Mesothelial cell of epicardium (in vitro differentiated cells): ENCODE measurements at places on chromosomes 3 and 15. TPM values are rescaled to one million over a fixed set of nuclear protein-coding genes. Genes with fewer than 3 reads are reported as not detected.

- peaks cover 38% of the 10 kb centered on the region for H3K4me1 ChIP-seq
- no peak overlapping the region for H3K4me3 ChIP-seq
- H3K27me3 ChIP-seq = no peaks in the 10 kb centered on the region
Measured at GRCh38 chr15:76206325-76206976, 104.8 kb downstream of the ETFA start.

GRCh38 chr3:123660900-123661299 lies 76.0 kb upstream of the HACD2 start:
- no peaks in the 10 kb centered on the region for H3K27me3 ChIP-seq
- DNase-seq = peak; percentile 65
- H3K4me3 ChIP-seq = no peak overlapping the region
- peaks cover 2% of the 10 kb centered on the region for H3K36me3 ChIP-seq
- H3K4me1 ChIP-seq = peaks cover 34% of the 10 kb centered on the region

DNA sequence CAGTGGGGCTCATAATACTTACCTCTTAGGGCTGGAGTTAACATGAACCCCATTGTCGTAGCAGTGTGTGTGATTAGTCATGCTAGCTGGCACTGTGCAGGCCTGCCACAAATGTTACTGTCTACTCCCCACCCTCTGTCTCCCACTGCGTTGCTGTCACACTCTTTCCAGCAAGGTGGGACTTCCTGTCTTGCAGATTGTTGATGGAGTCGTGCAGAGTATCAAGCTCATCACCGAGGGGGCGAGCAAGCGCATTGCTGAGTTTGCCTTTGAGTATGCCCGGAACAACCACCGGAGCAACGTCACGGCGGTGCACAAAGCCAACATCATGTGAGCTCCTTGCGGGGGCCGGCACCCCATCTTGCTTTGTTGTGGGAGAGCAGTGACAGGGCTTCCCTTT lies 12.9 kb downstream of the IDH3A start:
- no peaks in the 10 kb centered on the region for H3K27me3 ChIP-seq
- H3K36me3 ChIP-seq = peaks cover 27% of the 10 kb centered on the region
- H3K4me1 ChIP-seq = no peaks in the 10 kb centered on the region
- H3K4me3 ChIP-seq = no peak overlapping the region
- H3K27ac ChIP-seq = no peak overlapping the region

- H3K4me1 ChIP-seq = peaks cover 34% of the 10 kb centered on the region
- H3K4me3 ChIP-seq = no peak overlapping the region
- no peak for DNase-seq
- no peak overlapping the region for H3K27ac ChIP-seq
- H3K27me3 ChIP-seq = no peaks in the 10 kb centered on the region
Measured at GRCh38 chr3:4738737-4739274, 240.4 kb upstream of the BHLHE40 start.

DNA sequence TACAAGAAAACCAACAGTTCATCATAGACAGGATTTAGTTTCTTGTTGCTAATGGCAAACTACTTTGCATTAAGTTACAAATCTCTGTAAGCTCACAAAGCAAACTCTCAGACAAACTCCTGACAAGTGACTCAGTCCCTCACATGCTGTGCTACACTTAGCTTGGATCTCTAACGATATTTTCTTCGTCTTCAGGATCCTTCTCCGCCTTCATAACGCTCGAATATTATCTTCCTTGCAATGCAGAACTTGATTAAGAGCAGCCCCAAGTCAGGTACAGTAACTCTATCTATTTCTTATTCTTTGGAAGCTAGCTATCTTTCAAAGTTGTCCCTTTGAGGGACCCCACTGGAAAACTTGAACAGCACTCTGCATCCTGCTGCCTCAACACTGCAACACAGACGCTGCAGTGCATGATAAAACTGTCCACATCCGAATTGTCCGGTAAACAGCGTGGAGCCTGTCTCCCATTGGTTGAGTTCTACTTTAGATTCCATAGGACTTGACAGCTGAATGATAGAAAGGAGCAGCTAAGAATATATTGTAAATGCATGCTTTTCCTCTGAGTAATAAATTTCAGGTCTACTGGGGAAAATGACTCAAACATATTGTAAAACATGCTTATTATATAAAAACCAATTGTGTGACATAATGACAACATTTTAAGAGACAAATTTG lies 61.3 kb downstream of the UACA start:
- peak overlapping the region; percentile 70 for H3K4me3 ChIP-seq
- no peaks in the 10 kb centered on the region for H3K27me3 ChIP-seq
- peaks cover 63% of the 10 kb centered on the region for H3K4me1 ChIP-seq
- peaks cover 2% of the 10 kb centered on the region for H3K36me3 ChIP-seq
- H3K27ac ChIP-seq = peak overlapping the region; percentile 94

DNA sequence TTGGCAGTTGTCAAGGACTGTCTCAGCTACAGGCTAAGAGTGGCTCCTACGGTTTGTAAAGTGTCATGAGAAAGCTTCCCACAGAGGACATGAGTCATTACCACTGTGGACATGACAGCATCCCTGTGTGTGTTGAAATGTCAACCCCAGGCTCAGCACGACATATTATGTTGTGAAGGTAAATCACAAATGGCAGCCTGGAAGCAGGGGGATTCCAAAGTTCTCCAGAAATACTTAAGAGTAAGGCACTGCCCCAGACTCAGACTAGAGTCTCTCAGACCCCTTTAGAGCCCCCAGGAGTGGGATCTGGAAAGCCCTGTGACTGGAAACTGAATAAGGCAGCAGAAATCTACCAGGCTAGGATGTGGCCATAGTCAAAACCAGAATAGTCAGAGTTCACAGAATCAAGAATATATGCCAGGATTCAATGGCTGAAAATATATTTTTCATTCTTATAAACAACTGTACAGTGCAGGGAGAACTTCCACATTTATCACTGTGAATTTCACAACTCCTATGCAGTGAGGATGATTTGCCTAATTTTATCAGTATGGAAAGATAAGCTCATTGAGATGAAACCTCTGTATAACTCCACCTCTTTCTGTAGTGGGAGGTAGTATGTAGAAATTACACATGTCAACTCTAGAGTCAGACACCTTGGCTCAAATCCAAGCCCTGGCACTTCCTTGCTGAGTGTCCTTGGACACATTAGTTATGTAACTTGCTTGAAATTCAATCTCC lies 237.1 kb upstream of the CFAP20DC start:
- H3K27me3 ChIP-seq = peaks cover 72% of the 10 kb centered on the region
- no peak overlapping the region for H3K4me3 ChIP-seq
- DNase-seq = no peak
- H3K36me3 ChIP-seq = no peaks in the 10 kb centered on the region
- H3K4me1 ChIP-seq = peaks cover 27% of the 10 kb centered on the region
- no peak overlapping the region for H3K27ac ChIP-seq

DNA sequence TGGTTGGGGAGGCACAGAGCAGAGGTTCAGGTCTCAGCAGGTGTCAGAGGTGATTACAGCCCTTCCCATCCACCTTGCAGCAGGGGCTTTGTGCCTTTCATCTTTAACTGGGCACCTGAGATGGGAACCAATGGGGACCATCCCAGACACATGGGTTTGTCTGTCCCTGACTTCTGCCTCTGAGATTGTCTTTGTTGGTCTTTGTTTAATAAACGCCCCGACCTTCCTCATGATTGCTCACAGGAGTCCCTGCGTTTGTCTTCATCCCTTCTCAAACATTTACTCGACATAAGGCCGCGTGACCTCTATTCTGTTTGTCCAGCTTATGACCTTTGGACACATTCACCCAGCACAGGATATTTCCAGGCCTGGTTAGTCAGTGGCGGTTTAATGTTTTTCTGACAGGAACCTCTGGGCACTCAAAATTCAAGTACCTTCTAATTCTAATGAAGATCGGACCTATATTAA lies 5.9 kb downstream of the ZSCAN2 start:
- peaks cover 40% of the 10 kb centered on the region for H3K36me3 ChIP-seq
- no peak overlapping the region for H3K4me3 ChIP-seq

The CD80 gene
- total RNA-seq = 0.18 to 0.38 TPM in 2 of 3 replicates, not detected in the other

DNA sequence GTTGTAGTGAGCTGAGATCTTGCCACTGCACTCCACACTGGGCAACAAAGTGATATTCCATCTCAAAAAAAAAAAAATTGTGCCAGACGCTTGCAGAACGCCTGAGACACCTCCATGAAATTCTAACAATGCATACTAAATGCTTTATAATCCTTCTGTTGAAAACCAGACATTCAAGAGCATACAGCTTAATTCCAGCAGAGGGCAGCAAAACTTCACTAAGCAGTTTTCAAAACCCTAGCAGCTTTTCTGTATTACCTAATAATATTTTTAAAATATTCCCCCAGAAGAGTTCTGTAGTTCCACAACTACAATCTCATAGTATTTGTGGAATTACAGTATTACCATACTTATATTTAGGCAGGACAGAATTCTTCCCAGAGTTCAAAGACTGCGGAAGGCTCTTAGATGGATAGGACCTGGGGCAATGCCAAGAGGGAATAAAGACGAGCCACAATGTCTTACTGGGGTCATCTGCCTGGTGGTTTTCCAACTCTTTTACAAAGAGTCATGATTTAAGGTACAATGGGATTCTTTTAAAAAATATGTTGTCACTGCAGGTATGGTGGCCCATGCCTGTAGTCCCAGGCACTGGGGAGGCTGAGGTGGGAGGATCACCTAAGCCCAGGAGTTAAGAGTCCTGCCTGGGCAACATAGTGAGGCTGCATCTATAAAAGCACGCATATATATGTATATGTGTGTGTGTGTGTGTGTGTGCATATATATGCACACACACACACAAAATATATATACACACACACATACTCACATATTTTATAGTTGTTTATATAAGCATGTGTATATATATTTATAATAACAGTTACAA lies 19.6 kb upstream of the TASOR start:
- H3K4me3 ChIP-seq = no peak overlapping the region

GRCh38 chr3:48503401-48504050 lies 448 bp downstream of the SHISA5 start:
- peaks cover 31% of the 10 kb centered on the region for H3K4me1 ChIP-seq
- peaks cover 8% of the 10 kb centered on the region for H3K36me3 ChIP-seq
- H3K27ac ChIP-seq = peak overlapping the region; percentile 73
- H3K4me3 ChIP-seq = peak overlapping the region; percentile 81
- H3K27me3 ChIP-seq = no peaks in the 10 kb centered on the region

DNA sequence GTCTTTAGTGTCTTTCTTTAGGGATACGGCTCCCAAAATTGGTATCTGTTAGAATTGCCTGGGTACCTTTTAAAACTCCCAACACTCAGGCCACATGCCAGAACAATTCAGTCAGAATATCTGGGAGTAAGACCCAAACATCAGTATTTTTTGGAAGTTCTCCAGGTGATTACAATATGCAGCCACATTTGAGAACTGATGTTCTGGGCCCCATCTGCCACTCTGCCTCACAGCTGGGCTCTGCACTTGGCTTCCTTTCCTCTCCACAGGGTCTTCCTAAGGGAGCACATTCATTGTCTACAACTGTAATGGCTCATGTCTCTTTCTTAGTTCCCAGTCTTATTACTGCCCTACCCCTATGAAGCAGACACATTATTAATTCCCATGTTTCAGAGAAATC lies 394.5 kb downstream of the MFSD1 start:
- peaks cover 67% of the 10 kb centered on the region for H3K27me3 ChIP-seq
- H3K27ac ChIP-seq = no peak overlapping the region
- no peaks in the 10 kb centered on the region for H3K36me3 ChIP-seq

The SKOR1 gene
- 0.89 to 1.1 TPM (median 1.1 TPM) in 3 replicates for total RNA-seq

DNA sequence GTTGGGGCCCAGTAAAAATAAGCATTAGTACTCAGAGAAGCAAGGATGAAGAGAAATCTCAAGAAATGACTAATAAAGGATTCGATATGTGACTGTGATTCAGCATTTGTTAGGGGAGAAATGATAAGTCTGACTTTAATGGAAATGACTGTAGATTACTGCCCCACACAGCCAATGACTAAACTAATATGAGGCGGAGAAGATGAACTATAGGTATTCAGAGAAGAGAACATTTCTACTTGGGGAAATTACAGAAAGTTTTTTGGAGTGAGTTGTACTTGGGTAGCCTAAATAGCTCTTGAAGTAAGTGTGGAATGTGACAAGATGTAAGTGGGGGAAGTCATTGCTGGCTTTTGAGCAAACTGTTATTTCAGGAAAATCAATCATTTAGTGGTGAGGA lies 380.0 kb downstream of the PDCD6IP start:
- H3K4me1 ChIP-seq = peaks cover under 1% of the 10 kb centered on the region
- H3K27ac ChIP-seq = no peak overlapping the region
- peaks cover 16% of the 10 kb centered on the region for H3K27me3 ChIP-seq
- H3K4me3 ChIP-seq = no peak overlapping the region

The LINGO1 gene
- 16.5 to 18.7 TPM (median 18.0 TPM) in 3 replicates for total RNA-seq

The DENND6A gene
- 41.8 to 52.0 TPM (median 42.0 TPM) in 3 replicates for total RNA-seq

DNA sequence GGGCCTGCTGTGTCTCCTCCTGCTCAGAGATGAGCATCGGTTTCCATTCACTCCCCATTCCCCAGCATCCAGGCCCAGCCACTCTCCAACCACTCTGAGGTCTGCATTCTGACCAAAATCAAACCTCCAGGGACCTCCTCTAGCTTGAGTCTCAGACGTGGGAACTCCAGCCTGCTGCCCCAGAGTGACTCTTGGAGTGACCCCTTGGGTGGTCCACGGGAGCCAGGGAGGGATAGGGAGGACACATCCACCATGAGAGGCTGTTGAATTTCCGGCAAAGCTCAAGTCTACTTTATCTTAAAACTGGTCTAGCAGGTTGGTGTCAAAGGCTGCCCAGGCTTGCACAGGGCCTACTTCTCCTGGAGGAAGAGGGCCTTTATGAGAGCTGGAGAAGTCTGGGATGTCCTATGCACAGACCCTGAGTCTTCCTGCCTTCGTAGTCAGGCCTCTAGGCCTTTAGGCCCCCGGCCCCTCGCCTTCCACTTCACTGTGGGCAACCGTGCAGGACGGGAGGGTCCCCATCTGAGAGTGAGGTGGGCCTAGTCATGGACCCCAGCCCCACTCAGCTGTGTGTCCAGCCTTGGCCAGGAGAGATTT lies 8.9 kb downstream of the CISH start:
- no peaks in the 10 kb centered on the region for H3K27me3 ChIP-seq
- DNase-seq = no peak
- H3K27ac ChIP-seq = peak overlapping the region; percentile 100
- H3K4me1 ChIP-seq = peaks cover 42% of the 10 kb centered on the region
- peak overlapping the region; percentile 28 for H3K4me3 ChIP-seq

GRCh38 chr3:35857004-35857403 lies 217.7 kb downstream of the ARPP21 start:
- H3K4me1 ChIP-seq = no peaks in the 10 kb centered on the region
- no peaks in the 10 kb centered on the region for H3K36me3 ChIP-seq
- DNase-seq = no peak

The SLC12A1 gene
- 0.13 to 0.31 TPM (median 0.14 TPM) in 3 replicates for total RNA-seq

- H3K27me3 ChIP-seq = no peaks in the 10 kb centered on the region
- peaks cover 34% of the 10 kb centered on the region for H3K4me1 ChIP-seq
- no peak overlapping the region for H3K27ac ChIP-seq
- peaks cover 6% of the 10 kb centered on the region for H3K36me3 ChIP-seq
- no peak overlapping the region for H3K4me3 ChIP-seq
- DNase-seq = no peak
Measured at GRCh38 chr15:82137261-82137660, 91.4 kb upstream of the MEX3B start.

The CGNL1 gene
- 34.1 to 36.4 TPM (median 35.7 TPM) in 3 replicates for total RNA-seq

The SCAP gene
- total RNA-seq = 104 to 113 TPM (median 109 TPM) in 3 replicates

The SGO1 gene
- 9.3 to 10.1 TPM (median 9.6 TPM) in 3 replicates for total RNA-seq

- H3K27ac ChIP-seq = no peak overlapping the region
- H3K36me3 ChIP-seq = no peaks in the 10 kb centered on the region
- no peak overlapping the region for H3K4me3 ChIP-seq
- peaks cover 37% of the 10 kb centered on the region for H3K27me3 ChIP-seq
- H3K4me1 ChIP-seq = peaks cover 6% of the 10 kb centered on the region
Measured at GRCh38 chr15:78306176-78306774, 6.9 kb upstream of the SKIC8 start.

GRCh38 chr15:65791335-65792137 lies 557 bp downstream of the DENND4A start:
- DNase-seq = peak; percentile 46
- peak overlapping the region; percentile 97 for H3K27ac ChIP-seq
- H3K4me3 ChIP-seq = peak overlapping the region; percentile 96
- no peaks in the 10 kb centered on the region for H3K36me3 ChIP-seq

The BLOC1S6 gene
- 41.7 to 44.3 TPM (median 43.6 TPM) in 3 replicates for total RNA-seq

GRCh38 chr3:23840521-23840920 lies 34.8 kb downstream of the UBE2E1 start:
- H3K36me3 ChIP-seq = peaks cover 6% of the 10 kb centered on the region
- no peak for DNase-seq
- no peaks in the 10 kb centered on the region for H3K27me3 ChIP-seq
- no peak overlapping the region for H3K4me3 ChIP-seq
- no peak overlapping the region for H3K27ac ChIP-seq
- H3K4me1 ChIP-seq = peaks cover 20% of the 10 kb centered on the region
